Umbilical cord (tissue), 2 donors: ENCODE measurements at places on chromosomes 2 and 18.

GRCh38 chr2:161419638-161420190, 3.6 kb downstream of the TBR1 start:
- DNase-seq = no peak

DNA sequence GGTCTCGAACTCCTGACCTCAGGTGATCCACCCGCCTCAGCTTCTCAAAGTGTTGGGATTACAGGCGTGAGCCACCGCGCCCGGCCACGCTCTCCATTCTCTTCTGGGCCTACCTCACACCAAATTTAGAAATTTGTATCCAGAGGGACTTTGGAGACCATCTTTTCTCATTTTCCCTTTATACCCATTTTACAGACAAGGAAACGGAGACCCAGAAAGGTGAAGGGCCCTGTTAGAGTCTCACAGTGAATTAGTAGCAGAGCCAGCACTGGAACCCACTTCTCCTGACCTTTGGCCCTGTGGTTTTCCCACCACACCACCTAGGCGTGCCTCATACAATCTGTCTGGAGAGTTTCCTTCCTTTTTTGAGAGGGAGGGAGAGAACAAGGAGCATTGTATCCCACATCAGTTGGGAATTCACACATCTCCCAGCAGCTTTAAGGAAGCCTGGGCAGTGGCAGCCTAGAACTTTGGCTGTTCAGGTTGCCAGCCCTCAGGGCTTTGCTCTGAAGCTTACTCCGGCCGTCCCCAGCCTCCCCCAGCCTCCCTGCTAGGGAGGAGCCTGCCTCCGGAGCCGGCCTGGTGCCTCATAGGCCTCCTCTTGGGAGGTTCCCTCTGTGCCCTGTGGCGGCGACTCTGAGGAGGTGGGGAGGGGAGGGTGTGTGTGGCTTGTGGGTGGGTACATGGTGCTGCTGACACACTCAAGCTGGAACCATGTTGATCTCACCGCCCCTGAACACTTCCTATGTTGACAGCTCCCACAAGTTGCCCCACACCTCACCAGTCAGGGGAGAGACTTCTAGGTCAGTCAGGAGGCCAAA, 13.8 kb downstream of the FOSL2 start:
- DNase-seq = no peak

- no peak for DNase-seq
Measured at GRCh38 chr18:73261923-73262322, 394.1 kb upstream of the NETO1 start.

- no peak for DNase-seq
Measured at GRCh38 chr2:95344215-95344583, 47.1 kb downstream of the KCNIP3 start.

- DNase-seq = no peak
Measured at GRCh38 chr2:134319596-134320254, 65.9 kb downstream of the MGAT5 start.
